ENCODE measurements at places on chromosomes 3 and 15. TPM values are rescaled to one million over a fixed set of nuclear protein-coding genes. Genes with fewer than 3 reads are reported as not detected.

Gene SCN11A
- total RNA-seq, result not detected

Gene TUSC7
- not detected for total RNA-seq

Gene CCPG1
- total RNA-seq, result 28.9 TPM

DNA sequence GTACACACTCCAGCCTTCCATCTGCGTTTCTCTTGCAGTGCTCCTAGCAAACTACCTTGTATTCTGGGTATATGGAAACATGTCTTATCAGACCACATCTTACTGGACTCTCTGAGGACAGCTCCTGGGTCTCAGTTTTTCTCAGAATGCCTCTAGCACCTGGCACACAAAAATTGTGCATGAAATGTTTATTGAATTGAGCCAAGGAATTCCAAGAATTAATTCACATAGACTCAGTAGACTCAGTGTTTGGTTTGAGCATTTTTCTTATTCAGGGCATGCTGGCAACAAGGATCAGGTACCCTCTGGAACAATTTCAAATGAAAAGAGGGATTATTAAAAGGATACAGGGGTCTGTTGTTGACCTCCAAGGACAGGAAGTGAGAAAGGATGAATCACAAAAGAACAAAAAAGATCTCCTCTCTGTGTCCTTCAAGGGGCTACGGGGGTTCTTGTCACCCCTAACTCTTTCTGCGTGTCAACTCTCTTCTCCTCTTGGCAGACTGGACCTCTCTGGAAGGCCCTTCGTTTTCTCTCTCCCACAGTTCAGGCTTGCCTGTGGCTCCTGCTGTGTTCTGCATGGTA lies 270.0 kb upstream of the HES1 start:
- no peak for DNase-seq

DNA sequence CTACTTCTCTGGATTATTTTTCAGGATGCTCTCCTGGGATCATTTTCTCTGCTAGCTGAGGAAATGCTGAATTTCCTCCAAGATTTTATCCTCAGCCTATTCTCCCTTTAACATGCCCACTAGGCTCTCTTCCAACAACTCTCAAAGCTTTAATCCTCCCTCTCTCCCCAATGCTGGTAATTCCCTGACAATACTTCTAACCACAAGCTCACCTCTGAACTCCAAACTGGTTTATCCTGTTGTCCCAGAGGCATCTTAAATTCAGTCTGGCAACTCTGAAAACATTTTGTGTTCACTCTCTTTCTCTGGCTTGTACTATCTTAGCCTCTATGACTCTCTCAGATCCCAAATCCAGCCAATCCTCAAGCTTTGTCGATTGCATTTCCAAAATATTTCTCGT lies 490.3 kb downstream of the MECOM start:
- DNase-seq, result no peak

Gene KCNAB1
- total RNA-seq, result 2.6 TPM

Gene IL17RD
- total RNA-seq, result 0.46 TPM

GRCh38 chr3:145943952-145944351 lies 217.0 kb downstream of the PLOD2 start:
- no peak for DNase-seq

Gene SLC51B
- total RNA-seq, result not detected

Gene ACP3
- total RNA-seq, result not detected

DNA sequence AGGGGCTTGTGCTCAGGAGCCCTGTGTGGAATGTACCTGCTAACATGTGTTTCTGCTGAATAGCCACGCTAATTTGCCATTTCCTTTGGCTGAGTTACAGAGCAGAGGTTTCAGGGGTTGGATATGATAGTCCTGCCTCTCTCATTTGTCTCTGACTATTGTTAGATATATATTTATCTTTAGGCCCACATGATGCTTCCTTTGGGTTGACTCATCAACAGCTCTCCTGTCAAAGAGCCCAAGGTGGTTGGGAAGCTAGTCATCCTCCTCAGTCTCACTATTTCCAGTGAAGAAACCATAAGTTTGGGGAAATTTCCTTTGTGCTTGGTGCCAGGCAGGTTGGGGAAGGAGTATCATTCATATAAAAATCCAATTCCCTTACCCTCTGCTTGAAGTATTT lies 1194.6 kb downstream of the ZPLD1 start:
- no peak for DNase-seq

DNA sequence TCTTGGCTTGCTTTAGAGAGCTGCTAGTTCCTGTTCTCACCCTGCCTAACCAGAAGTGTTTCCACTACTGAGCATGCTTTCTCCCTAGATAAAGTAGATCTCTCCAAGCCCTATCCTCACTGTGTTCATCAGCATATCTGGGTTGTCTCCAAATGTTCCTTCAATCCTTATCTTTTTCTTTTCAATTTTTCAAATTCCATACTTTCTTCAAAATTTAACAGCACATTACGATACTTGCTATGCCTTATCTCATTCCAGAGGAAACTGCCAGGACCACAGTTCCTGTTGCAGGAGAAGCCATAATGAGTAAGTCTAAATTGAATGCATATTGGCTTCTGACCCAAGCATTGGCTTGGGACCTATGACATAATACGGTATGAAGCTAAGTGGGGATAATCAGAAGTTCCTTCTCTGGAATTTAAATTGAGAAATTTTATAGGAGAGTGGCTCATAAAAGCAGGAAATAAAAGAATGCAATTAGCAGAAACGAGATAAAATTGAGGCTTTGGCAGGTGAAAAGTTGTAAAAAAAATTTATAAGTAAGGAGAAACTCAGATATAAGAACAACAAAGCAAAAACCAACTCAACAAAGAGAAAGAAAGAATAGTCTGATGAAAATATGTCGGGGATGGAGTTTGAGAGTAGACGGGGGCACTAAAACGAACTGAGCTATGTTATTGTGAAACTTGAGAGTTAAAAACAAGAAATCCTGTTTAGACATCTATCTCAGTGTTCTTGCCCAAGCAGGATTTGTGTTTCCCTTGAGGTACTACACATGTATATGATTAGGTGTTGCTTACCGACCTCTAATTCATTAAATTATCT lies 631.7 kb upstream of the CCDC54 start:
- DNase-seq, result no peak

- DNase-seq, result no peak
Measured at GRCh38 chr3:155604967-155605366, 139.9 kb downstream of the PLCH1 start.

GRCh38 chr3:13872451-13872850 lies 7.4 kb downstream of the WNT7A start:
- DNase-seq, result no peak

DNA sequence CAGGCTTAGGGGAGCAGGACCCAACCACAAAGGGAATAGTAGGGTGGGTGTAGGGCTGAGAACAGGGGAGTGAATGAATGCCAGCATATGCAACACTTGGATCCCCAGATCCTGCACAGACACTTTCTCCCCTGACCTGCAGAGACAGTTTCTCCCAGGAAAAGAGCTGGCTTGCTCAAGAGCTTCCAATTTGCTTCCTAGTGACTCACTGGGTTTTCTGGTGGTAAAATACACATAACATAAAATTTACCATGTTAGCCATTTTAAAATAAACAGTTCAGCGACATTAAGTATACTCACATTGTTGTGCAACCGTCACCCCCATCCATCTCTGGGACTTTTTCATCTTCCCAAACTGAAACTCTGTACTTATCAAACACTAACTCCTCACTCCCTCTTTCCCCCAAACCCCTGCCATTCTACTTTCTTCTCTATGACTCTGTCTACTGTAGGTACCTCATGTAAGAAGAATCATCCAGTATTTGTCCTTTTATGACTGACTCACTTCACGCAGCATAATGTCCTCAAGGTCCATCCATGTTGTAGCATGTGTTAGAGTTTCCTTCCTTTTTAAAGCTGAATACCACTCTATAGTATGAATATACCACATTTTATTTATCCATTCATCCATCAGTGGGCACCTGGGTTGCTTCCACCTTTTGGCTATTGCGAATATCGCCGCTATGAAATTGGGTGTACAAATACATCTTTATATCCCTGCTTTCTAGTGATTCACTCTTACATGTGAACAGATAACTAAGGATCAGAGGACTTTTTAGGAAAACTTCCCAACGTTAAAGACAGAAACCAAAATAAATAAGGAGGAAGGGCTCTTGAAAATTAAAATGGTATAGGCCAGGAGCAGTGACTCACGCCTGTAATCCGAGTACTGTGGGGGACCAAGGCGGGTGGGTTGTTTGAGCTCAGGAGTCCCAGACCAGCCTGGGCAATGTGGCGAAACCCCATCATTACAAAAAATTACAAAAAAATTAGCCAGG lies 95.6 kb upstream of the TJP1 start:
- no peak for DNase-seq

- DNase-seq, result no peak
Measured at GRCh38 chr3:17670749-17671148, 71.7 kb downstream of the TBC1D5 start.

- DNase-seq, result no peak
Measured at GRCh38 chr3:32321095-32321790, 70.4 kb upstream of the CMTM7 start.

DNA sequence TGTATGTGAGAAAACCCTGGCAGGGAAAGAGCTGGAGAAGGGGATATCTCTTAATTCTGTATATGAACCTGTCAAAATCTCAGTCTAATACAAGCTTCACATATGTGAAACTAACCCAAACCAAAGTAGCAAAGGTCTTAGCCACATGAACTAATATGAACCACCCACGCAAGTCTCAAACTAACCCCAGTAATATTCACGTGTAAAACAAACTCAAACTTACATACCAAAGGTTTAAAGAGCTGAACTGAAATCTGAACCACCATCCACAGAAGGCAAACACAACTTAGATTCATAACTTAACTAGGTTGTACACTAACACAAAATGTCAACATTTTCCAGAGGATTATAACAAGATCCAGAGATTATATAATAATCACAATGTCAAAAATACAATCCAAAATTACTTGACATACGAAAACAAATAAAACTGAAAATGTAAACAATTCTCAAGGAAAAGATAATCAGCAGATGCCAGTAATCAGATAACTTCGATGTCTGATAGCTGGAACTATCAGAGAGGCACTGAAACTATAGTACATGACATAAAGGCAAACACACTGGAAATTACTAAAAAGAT lies 64.1 kb downstream of the VPS13C start:
- no peak for DNase-seq

DNA sequence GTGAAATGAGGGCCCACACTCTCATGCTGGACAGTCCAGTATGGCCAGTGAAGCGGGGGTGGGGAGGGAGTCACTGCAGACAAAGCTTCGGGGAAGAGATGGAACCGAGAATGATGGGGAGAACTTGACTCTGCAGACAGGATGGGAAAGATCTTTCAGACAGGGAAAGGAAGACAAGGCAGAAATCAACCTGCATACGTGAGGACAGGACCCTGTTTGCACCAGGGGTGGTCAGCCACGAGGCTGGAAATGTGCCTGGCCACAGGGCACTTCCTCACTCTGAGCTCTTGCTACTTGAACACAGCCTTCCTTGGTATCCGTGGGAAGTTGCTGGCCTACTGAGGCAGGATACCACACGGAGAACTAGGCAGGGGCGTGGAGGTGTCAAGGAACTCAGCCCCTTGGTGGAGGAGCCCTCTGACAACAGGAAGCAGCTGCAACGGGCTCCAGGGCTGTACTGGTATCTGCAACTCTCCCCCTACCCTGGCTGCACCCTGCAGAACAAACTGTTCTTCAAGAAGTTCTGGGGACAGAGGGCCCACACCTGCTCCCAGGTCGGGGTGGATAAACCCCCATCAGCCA lies 9.3 kb upstream of the SRP14 start:
- no peak for DNase-seq

Gene ERC2
- total RNA-seq, result 11.3 TPM

Gene B2M
- 1,867 TPM for total RNA-seq

Gene P3H2
- 49.8 TPM for total RNA-seq

DNA sequence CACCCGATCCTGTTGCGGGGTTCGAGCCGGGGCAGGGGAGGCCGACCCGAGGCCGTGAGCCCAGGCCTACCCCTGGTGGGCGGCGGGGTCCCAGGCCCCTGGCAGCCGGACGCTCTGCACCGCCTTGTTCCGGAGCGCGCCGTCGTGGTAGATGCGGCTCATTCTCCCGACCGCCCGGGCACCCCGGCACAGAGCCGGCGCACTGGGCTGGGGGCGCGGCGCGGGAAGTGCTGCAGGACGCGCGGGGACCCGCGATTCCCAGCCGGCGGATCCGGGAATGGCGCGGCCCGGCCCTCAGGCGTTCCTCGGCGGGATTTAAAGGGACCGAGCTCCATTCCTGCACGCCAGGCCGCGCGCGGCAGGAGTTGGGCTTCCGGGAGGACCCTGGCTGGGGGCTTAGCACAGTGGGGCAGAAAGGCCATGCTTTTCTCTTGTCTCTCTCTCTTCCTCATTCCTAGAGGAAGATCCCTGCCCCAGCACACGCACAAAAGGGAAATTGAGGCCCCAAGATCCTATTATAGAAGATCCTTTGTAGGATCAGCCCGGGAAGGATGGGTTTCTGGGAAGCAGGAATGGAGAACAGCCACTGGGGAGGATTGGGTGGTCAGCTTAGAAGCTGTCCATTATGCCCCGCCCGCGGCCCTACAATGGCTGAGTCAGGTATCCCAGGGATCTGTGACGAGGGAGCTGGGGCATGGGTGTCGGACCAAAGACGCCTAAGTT lies at the start of gene ARPIN:
Gene ARPIN, minus strand, starts transcription at position 279 of the 723 bp plus-strand sequence. Its CDS starts 117 bp downstream, at position 162.
- peak; percentile 61 for DNase-seq

GRCh38 chr15:101373577-101373976 lies 78.5 kb upstream of the SNRPA1 start:
- no peak for DNase-seq

Gene TICRR
- total RNA-seq, result 10.0 TPM

GRCh38 chr15:72339777-72340177 lies 19.8 kb upstream of the CELF6 start:
- peak; percentile 76 for DNase-seq

DNA sequence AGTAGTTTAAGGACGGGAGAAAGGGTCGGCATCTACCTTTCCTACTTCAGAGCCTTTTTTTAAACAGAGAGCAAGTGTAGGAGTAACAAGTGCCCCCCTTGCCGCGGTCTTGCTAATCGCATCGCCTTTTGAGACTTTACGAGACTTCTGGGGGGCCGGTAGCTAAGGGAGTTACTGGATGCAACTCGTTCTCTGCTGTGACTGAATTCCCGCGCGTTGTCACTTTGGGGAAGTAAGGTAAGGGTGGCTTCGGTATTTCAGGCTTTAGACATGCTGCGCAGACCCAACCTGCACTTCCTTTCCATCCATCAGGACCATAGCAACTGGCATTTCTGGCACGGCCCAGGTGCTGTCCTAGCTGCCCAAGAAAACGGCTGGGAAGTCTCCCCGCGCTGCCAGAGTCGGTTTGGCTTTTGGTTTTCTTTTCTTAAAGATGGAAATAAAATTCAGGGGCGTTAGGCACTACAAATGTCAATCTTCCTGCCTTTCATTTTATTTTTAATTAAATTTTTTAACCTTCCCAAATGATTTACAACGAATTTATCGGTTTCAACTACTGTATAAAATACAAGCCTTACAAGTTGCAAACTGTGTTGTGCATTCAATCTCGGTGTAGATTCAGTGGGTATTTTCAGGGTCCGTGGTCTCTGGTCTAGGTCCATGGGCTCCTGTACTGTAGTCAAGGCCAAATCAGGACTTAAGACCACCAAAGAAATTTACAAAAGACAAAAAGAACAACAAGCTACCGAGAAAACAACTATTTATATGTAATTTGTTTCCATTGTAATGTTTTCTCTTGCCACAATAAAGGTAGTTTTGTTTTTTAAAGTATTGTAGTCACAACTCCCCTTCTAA lies 3.5 kb downstream of the MECOM start:
- DNase-seq, result no peak

- no peak for DNase-seq
Measured at GRCh38 chr15:49637857-49638256, 17.0 kb downstream of the DTWD1 start.

Gene LDHAL6B
- total RNA-seq, result not detected

All from Daoy (cell line).